ENCODE measurements at places on chromosomes 13 and 19.

DNA sequence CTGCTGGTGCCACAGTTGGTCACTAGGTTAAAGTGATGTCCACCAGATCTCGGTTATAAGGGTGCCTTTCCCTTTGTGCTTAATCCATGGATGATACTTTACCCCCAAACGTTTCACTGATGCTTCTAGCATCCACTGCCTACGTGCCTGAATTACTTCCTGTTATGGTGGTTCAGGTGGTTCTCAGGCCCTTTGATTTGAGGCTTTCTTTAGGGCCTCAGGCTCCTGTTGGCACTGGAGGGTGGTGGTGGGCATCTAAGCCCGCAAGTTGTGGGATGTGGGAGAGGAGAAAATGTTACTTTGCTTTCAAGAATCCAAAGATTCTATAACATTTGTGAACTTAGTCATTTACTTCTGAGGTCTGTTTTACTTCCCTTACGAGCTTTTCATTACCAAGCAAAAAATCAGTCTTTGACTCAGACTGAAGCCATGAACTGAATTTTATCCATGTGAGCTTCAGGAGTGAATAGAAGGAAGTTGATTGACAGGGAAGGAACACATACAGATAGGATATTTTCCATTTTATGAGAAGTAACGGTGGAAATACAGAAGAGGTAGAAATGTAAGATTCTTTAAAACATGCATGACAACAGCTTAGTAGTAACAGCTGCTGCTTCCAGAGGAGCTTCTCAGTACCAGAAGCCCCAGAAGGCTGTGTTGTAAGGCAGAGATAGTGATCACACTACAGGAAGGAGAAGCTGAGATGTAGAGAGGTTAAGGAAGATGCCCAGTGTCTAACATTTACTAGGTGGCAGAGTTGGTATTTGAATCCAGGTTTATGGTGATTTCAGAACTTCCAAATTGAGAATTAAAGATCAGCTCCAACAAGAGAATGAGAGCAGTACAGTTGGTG lies 65.0 kb downstream of the ARHGEF7 start:
- no peak for DNase-seq

DNA sequence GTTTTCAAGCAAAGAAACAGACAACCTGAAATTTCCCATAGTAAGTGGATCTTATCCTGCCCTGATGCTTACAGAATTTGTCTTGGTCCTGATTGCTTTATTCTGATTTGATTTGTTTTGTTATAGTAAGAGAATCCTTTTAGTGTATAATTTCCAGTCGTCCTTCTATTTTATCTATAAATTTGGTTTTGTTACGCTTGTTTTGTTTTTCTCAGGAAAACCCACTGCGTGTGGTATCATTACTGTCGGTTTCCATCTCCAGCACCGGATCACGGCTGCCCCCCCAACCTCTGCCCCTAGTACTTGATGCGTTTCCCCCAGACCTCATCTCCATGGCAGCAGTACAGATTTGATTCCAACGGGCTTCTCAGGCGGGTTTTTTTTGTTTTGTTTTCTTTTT lies 58.0 kb upstream of the PDCD5 start:
- DNase-seq: no peak

GRCh38 chr13:110798081-110798994 lies 84.8 kb downstream of the ING1 start:
- DNase-seq: no peak

- no peak for DNase-seq
Observed at GRCh38 chr13:44769686-44770085, 193.6 kb upstream of the TSC22D1 start.

DNA sequence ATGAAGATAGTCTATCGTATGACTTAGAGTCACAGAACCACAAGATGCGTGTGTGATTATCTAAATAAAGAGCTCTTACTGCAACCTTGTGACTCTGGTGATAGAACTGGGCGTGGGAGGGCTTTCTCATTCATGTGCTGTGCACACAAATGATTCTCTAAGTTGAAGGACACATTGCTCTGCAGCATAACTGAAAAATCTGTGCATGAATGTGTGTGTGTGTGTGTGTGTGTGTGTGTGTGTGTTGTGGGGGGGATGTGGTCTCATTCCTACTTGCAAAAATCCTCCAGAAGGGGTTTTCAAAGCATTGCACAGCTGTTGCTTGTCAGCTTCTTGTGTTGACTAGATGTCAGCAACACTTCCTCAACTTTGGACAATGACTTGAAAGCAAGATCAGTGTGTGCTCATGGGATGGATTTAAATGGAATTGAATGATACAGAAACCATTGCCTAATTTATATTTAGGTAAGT lies 22.4 kb downstream of the LRCH1 start:
- no peak for DNase-seq

- DNase-seq: no peak
Observed at GRCh38 chr13:40356011-40356410, 310.4 kb downstream of the FOXO1 start.

- no peak for DNase-seq
Observed at GRCh38 chr19:43966079-43966694, 15.2 kb downstream of the ZNF221 start.

DNA sequence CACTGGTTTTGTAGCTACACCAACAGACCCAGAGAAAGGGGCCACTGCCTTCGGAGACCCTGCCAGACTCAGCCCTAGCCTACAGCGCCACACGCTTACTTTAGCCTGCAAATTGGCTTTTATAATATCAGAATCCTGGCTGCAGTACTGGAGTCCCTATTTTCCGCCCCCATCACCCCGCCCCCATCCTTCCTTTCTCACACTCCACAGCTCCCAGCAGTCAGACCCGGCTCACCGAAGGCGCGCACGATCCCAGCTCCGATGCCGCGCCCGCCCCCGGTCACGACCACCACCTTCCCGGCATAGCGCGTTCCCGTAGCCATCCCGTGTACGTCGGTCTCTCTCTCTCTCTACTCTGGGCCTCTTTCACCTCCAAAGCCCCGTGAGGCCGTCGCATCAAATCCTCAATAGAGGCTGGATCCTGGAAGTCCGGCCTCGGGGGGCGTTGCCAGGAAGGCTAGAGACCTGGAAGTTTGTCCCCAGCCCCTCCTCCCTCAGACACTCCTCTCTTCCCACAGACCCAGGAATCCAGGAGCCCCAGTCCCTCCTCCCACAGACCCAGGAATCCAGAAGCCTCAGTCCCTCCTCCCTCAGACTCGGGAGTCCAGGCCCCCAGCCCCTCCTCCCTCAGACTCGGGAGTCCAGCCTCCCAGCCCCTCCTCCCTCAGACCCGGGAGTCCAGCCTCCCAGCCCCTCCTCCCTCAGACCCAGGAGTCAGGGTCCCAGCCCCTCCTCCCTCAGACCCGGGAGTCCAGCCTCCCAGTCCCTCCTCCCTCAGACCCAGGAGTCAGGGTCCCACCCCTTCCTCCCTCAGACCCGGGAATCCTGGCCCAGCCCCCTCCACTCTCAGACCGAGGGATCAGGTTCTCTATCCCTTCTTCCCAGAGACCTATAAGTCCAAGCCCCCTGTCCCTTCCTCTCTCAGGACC lies at the start of gene HSD17B14:
Gene HSD17B14, minus strand, starts transcription at position 403 of the 929 bp plus-strand sequence. Its CDS starts 80 bp downstream, at position 323.
- no peak for DNase-seq

DNA sequence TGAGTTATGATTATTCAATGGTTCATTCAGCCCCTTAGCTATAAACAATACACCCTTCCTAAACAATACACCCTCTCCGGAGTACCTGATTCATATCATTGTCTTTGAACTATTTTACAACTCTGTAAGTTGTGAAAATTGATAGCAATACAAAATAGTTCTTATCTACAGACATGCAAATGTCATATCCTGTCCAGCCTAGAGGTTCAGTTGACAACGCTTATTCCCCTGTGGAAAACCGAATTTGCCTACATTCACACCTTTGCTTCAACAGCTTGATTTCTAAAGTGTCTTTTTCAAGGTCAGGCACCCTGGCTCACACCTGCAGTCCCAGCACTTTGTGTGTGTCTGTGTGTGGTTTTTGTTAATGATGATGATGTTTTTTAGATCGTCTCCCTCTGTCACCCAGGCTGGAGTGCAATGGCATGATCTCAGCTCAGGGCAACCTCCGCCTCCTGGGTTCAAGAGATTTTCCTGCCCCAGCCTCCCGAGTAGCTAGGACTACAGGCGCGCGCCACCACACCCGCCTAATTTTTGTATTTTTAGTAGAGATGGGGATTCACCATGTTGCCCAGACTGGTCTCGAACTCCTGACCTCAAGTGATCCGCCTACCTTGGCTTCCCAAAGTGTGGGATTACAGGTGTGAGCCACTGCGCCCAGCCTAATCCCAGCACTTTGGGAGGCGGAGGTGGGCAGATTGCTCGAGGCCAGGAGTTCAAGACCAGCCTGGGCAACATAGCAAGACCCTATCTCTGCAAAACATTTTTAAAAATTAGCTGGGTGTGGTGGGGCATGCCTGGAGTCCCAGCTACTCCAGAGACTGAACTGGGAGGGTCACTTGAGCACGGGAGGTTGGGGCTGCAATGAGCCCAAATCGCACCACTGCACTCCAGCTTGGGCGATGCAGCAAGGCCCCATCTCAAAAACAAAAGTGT lies 9.6 kb downstream of the C19orf53 start:
- no peak for DNase-seq

DNA sequence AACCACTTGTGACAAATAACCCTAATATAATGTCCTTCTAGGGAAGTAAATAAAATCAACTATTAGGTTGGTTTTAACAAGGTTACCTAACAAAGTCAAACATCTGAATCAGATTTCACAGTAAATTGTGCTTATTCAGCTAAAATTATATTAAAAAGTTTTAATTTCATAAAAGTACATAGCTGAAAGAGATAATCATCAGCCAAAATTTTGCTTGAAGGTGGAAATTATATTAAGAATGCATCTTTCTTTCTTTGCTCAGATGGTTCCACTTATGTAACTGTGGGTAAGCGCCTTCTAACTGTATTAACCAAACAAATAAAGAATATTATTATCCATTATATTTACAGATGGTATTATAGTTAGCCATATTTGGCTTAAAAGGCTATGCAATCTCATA lies 2840.3 kb upstream of the PCDH20 start:
- DNase-seq: no peak

- DNase-seq: no peak
Observed at GRCh38 chr13:40776681-40777165, 5.7 kb upstream of the MRPS31 start.

DNA sequence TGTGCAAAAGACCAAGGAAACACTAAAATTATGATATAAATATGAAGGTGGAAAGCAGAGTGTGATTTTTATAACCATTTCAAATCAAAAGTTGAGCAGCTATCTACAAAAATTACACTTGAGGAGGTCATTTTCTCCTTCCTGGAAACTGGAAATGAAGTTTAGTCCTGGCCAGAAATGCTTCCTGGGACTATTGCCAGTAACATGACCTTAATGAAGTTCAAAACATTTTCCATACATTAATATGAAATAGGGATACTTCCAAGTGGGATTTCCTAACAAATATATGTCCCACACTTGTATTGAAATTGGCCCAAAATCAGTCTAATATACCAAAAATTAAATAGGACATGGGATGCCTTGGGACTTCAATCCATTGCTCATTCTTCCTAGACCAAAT lies 1556.8 kb upstream of the MIR17HG start:
- no peak for DNase-seq

- DNase-seq: no peak
Observed at GRCh38 chr19:35429698-35430408, 18.2 kb upstream of the FFAR2 start.

DNA sequence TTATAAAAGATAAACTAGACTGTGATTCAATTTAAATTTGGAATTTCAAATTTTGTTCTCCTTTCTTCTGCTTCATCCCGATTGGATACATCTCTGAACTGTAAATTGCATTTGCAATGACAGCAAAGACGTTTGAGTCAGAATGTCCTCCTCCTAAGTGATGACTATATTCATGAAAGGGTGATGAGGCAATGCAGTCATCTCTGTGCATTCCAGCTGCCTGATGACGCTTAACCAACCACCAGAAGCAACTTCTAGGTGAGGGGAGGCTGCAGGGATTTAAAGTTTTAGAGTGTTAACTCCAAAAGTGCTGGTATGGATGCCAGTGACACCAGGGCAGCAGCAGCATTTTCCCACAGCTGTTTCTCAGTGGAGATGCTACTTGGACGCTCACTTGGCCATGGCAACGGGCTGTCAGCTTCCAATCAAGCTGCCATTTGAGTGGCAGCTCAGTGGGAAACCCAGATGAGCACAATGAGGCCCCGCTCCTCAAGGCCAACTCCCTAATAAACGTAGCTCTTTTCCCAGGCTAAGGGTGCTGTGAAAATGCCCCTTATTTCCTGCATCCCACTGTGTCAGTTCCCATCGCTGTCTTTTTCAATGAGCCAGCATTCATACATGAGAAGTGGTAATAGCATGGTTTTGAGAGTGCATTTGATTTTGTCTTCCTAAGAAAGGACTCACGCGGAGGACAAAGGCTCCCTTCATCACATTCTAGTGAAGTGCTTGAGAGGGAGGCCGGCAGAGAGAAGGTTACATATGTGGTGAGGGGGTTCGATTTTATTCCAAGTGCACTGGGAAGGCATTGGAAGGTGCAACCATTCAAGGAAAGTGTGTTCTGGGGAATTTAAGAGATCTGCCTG lies 45.2 kb upstream of the AMER2 start:
- DNase-seq: no peak

- no peak for DNase-seq
Observed at GRCh38 chr13:36879218-36879938, 40.7 kb downstream of the SMAD9 start.

- DNase-seq: no peak
Observed at GRCh38 chr19:29671393-29672160, 6.3 kb downstream of the PLEKHF1 start.

DNA sequence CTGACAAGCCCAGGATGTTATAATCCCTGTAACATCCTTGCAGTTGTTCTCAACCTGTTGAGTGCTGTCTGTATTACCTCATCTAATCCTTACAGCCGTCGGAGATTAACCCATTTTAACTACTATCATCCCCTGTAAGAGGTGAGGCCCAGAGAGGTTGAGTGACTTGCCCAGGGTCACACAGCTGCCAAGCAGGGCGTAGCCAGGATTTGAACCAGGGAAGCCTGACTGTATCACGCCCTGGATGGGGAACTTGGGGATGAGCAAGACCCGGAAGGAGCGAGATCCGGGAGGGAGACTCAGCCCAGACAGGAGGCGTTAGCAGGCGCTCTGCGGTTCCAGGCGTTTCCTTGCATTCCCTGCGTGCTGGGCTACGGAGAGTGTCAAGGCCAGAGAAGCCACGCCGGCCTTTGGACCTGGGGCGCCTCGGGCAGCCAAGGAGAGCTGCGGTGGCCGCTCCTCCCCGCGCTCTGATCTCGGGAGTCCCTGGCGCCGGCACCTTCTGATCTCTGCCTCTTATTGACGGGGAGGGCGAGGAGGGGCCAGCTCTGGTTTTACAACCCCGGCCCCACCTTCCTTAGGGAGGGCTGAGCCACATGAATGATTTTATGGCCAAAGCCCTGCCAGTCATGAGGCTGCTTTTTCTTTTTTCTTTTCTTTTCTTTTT lies 6.2 kb downstream of the SULT2B1 start:
- DNase-seq: no peak

DNA sequence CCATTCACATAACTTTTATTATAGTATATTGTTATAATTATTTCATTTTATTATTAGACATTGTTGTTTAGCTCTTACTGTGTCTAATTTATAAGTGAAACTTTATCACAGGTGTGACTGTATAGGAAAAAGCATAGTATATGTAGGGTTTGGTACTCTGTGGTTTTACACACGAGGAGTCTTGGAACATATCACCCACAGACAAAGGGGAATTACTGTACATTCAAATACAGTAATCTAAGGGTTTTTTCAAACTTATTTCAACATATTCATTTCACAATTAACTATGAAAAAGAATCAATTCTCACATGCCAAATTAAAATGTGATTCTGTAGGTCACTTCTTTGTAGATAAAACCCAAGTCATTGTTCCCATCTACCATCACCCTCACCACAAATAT lies 46.0 kb downstream of the RBM26 start:
- DNase-seq: no peak

- no peak for DNase-seq
Observed at GRCh38 chr13:58795715-58796114, 1164.2 kb downstream of the PCDH17 start.
